ENCODE measurements at places on chromosomes 1 and 21.

- no peak for DNase-seq
Measured at GRCh38 chr1:110637475-110637874, 31.3 kb upstream of the KCNA2 start.

GRCh38 chr1:161193561-161194235 is 5.2 kb downstream of the ADAMTS4 start:
- no peak for DNase-seq

- no peak for DNase-seq
Measured at GRCh38 chr1:67883069-67883468, 49.8 kb upstream of the GNG12 start.

GRCh38 chr1:145955436-145955835 is 2.4 kb downstream of the LIX1L start:
- DNase-seq: no peak

All from iPS DF 6.9 (cell line).